Right cardiac atrium (tissue), 5 donors: ENCODE measurements at places on chromosomes 11 and 22. TPM values are rescaled to one million over a fixed set of nuclear protein-coding genes. Genes with fewer than 3 reads are reported as not detected.

YPEL1 gene
- 4.7 TPM for total RNA-seq

MS4A4A gene
- 21.5 TPM for total RNA-seq

DNA sequence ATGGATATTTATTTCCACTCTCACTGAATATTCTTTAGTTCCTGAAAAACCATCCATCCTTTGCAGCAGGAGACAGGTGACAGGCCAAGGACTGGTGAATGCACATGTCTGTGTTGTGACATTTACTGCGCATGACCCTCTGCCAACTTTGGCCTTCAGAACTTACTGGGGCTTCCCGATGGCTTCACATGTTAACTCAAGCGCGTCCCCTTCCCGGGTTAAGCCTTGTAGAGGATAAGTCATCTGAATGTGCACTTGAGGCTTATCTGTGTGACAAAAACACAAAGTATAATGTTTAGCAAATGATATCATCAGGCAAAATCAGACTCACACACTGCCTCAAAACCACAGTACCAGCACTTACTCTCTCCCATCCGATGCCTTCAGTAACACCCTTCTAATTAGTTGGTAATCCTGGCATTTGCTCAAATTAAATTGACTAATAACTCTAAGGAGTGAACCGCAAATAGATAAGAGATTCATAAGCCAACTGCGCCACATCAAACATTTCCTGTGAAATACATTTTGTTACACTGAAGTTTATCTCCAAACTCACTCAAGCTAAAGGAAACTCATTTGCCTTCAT is 286.4 kb downstream of the CADM1 start:
- no peak for DNase-seq

POU2AF3 gene
- 0.42 TPM for total RNA-seq

- no peak for DNase-seq
These were observed at the start of gene APLNR for GRCh38 chr11:57237204-57237681. APLNR (minus strand) TSS chr11:57237250; CDS start chr11:57237004, 246 bp downstream.

POLDIP3 gene
- 44.7 TPM for total RNA-seq

ZNF215 gene
- total RNA-seq: 0.64 TPM

SMIM38 gene
- total RNA-seq: 0.25 TPM
